ENCODE measurements at places on chromosomes 3 and 15. TPM values are rescaled to one million over a fixed set of nuclear protein-coding genes. Genes with fewer than 3 reads are reported as not detected.

GRCh38 chr3:126450219-126450618 lies 25.5 kb downstream of the ZXDC start:
- peaks cover 4% of the 10 kb centered on the region for H3K36me3 ChIP-seq
- H3K27me3 ChIP-seq: no peaks in the 10 kb centered on the region
- peak overlapping the region; percentile 51 for H3K27ac ChIP-seq
- H3K4me3 ChIP-seq: no peak overlapping the region
- peaks cover 55% of the 10 kb centered on the region for H3K4me1 ChIP-seq
- peak; percentile 30 for DNase-seq

GRCh38 chr15:84151205-84151931 lies 84.2 kb upstream of the GOLGA6L4 start:
- no peaks in the 10 kb centered on the region for H3K4me1 ChIP-seq
- DNase-seq: no peak
- no peaks in the 10 kb centered on the region for H3K36me3 ChIP-seq
- no peak overlapping the region for H3K27ac ChIP-seq

- no peak overlapping the region for H3K4me3 ChIP-seq
- no peak overlapping the region for H3K27ac ChIP-seq
- DNase-seq: no peak
- H3K27me3 ChIP-seq: no peaks in the 10 kb centered on the region
Observed at GRCh38 chr15:70679919-70680231, 83.5 kb downstream of the UACA start.

- no peaks in the 10 kb centered on the region for H3K36me3 ChIP-seq
- H3K4me1 ChIP-seq: peaks cover 3% of the 10 kb centered on the region
- DNase-seq: no peak
Observed at GRCh38 chr3:188700501-188700900, 471.3 kb upstream of the TPRG1 start.

DNA sequence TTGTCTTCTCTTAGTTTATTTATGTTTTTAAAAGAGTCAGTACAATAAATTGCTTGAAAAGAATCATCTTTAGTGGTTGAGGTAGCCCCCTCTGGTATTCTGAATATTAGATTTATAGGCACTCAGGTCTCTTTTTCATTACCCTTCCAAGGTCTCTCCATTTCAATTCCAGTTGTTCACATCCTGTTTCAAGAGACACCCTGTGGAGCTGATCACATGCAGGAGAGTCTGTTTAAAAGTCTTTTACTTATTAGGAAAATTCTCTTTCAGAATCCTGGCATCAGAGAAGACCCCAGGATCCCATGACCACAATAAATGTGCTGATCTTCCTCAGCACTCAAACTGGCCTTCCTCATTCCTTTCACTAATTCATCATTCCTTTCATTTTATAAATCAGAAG lies 195.7 kb downstream of the ZIC4 start:
- no peaks in the 10 kb centered on the region for H3K27me3 ChIP-seq
- no peak overlapping the region for H3K27ac ChIP-seq
- DNase-seq: no peak
- H3K4me3 ChIP-seq: no peak overlapping the region

The SPRED1 gene
- 1.2 TPM for polyA plus RNA-seq

The PLXNA1 gene
- 0.92 TPM for polyA plus RNA-seq

The DUOXA2 gene
- not detected for polyA plus RNA-seq

- H3K4me1 ChIP-seq: no peaks in the 10 kb centered on the region
- no peak overlapping the region for H3K4me3 ChIP-seq
- DNase-seq: no peak
- H3K36me3 ChIP-seq: no peaks in the 10 kb centered on the region
Observed at GRCh38 chr3:184085389-184085852, 11.4 kb upstream of the HTR3E start.

The PTH1R gene
- 19.8 TPM for polyA plus RNA-seq

The EBLN2 gene
- polyA plus RNA-seq: 1.7 TPM

GRCh38 chr15:38075466-38075865 lies 141.0 kb downstream of the TMCO5A start:
- H3K27ac ChIP-seq: no peak overlapping the region
- H3K4me3 ChIP-seq: no peak overlapping the region
- no peaks in the 10 kb centered on the region for H3K27me3 ChIP-seq
- no peaks in the 10 kb centered on the region for H3K36me3 ChIP-seq
- DNase-seq: no peak

- no peak overlapping the region for H3K4me3 ChIP-seq
- no peaks in the 10 kb centered on the region for H3K36me3 ChIP-seq
Observed at GRCh38 chr3:29514912-29515311, 234.0 kb downstream of the RBMS3 start.

- no peak overlapping the region for H3K4me3 ChIP-seq
- H3K27me3 ChIP-seq: no peaks in the 10 kb centered on the region
- peaks cover 33% of the 10 kb centered on the region for H3K36me3 ChIP-seq
- no peak for DNase-seq
- H3K27ac ChIP-seq: no peak overlapping the region
- H3K4me1 ChIP-seq: peaks cover 6% of the 10 kb centered on the region
Observed at GRCh38 chr15:75508840-75509532, 57.5 kb upstream of the SIN3A start.

GRCh38 chr3:166405465-166405864 lies 568.2 kb upstream of the BCHE start:
- DNase-seq: no peak
- H3K27ac ChIP-seq: no peak overlapping the region
- no peaks in the 10 kb centered on the region for H3K4me1 ChIP-seq
- H3K4me3 ChIP-seq: no peak overlapping the region
- H3K36me3 ChIP-seq: no peaks in the 10 kb centered on the region

GRCh38 chr3:129180461-129180860 lies 3.2 kb downstream of the CNBP start:
- no peak for DNase-seq
- peaks cover 57% of the 10 kb centered on the region for H3K4me1 ChIP-seq
- H3K27ac ChIP-seq: peak overlapping the region; percentile 0
- peaks cover 13% of the 10 kb centered on the region for H3K36me3 ChIP-seq
- peak overlapping the region; percentile 22 for H3K4me3 ChIP-seq
- no peaks in the 10 kb centered on the region for H3K27me3 ChIP-seq

The LMAN1L gene
- not detected for polyA plus RNA-seq

- no peaks in the 10 kb centered on the region for H3K27me3 ChIP-seq
- no peaks in the 10 kb centered on the region for H3K4me1 ChIP-seq
- no peak overlapping the region for H3K4me3 ChIP-seq
- DNase-seq: no peak
- no peaks in the 10 kb centered on the region for H3K36me3 ChIP-seq
- no peak overlapping the region for H3K27ac ChIP-seq
Observed at GRCh38 chr15:28899061-28899738, 13.4 kb downstream of the APBA2 start.

The WDR93 gene
- 0.08 TPM for polyA plus RNA-seq

The GRM2 gene
- 0.02 TPM for polyA plus RNA-seq

GRCh38 chr15:69766156-69766555 lies 313.5 kb downstream of the RPLP1 start:
- no peaks in the 10 kb centered on the region for H3K4me1 ChIP-seq
- DNase-seq: no peak
- no peak overlapping the region for H3K27ac ChIP-seq
- no peaks in the 10 kb centered on the region for H3K36me3 ChIP-seq

DNA sequence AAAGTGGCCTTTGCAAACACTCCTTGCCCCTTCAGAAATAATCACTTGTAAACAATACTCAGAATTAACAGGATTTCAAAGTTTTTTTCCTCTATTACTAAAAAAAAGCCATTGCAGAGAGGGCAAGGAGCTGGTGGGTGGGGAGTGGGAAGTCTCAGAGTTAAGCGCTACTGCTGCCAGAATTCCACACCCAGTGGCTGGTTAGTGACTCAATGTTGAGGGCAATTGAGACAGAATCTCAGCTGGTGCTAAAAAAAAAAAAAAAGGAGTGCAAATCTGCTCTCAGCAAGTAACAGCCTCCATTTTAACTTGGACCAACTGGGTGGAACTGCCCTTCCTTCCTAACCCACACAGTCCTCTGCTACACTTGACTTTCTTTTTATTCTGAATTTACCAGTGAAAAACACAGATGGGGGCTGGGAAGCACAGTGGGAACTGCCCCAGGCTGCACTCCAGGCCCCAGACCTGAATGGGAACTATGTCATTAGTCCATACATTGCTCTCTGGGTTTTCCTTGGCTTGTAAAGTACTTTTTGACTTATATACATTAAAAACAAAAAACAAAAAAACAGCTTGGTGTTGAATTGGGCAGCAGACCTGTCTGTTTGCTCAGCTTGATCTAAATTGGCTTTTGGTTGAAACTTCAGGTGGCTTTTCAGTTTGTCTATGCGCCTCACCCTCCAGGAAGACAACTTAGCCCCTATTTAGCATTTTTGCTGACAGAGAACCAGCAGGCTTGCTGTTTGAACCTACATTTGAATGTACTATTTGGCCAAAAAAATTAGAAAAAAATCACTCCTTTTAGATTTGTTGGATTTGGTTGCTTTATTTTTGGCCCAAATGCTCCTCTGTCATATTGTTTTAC lies 357.8 kb upstream of the TBL1XR1 start:
- no peak overlapping the region for H3K27ac ChIP-seq
- H3K27me3 ChIP-seq: no peaks in the 10 kb centered on the region
- no peaks in the 10 kb centered on the region for H3K4me1 ChIP-seq
- no peak for DNase-seq
- H3K36me3 ChIP-seq: no peaks in the 10 kb centered on the region

GRCh38 chr3:38117748-38118420 lies 19.0 kb downstream of the ACAA1 start:
- H3K27ac ChIP-seq: peak overlapping the region; percentile 34
- H3K4me3 ChIP-seq: no peak overlapping the region
- peaks cover 25% of the 10 kb centered on the region for H3K4me1 ChIP-seq
- no peaks in the 10 kb centered on the region for H3K27me3 ChIP-seq
- DNase-seq: peak; percentile 79

The SNRPN gene
- polyA plus RNA-seq: 29.9 TPM

GRCh38 chr3:129662191-129662608 lies 55.7 kb upstream of the PLXND1 start:
- DNase-seq: no peak
- peaks cover 17% of the 10 kb centered on the region for H3K4me1 ChIP-seq
- no peak overlapping the region for H3K4me3 ChIP-seq
- H3K27me3 ChIP-seq: no peaks in the 10 kb centered on the region
- peak overlapping the region; percentile 58 for H3K27ac ChIP-seq
- H3K36me3 ChIP-seq: no peaks in the 10 kb centered on the region

GRCh38 chr15:29095746-29096145 lies 173.9 kb downstream of the NSMCE3 start:
- DNase-seq: no peak
- H3K27ac ChIP-seq: no peak overlapping the region
- H3K27me3 ChIP-seq: no peaks in the 10 kb centered on the region
- H3K4me3 ChIP-seq: no peak overlapping the region
- no peaks in the 10 kb centered on the region for H3K36me3 ChIP-seq

DNA sequence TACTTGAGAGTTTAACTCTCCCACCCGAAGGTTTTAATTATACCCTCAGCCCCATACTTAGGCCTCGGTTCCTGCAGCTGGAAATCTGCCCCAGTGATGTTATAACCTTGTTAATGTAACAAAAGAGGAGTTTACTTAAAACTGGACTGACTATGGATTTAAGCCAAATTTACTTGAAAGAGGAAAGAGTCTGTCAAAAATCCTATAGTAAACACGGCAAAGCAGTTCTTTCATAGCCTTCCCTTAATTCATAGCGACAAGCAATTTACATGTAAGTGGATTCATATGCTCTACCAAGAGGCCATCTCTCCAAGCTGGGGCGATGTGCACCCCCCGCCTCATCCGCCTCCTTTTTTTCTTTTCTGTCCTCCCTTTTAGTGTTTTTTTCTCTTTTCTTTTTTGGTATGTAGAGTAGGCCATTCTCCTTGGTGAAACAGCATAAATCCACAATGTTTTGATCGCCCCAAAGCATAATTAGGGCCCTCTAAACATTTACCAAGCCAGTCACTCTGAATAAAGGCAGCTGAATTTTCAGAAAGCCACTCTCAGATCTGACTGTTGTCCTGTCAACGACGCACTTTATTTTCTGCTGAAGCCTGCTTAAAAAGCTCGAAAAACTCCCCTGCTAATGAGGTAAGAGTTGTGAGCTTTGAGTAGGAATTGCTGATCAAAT lies 373.1 kb upstream of the WNT5A start:
- H3K27me3 ChIP-seq: no peaks in the 10 kb centered on the region
- DNase-seq: no peak
- H3K4me1 ChIP-seq: no peaks in the 10 kb centered on the region
- H3K27ac ChIP-seq: no peak overlapping the region
- H3K4me3 ChIP-seq: no peak overlapping the region
- H3K36me3 ChIP-seq: no peaks in the 10 kb centered on the region

The FAM43A gene
- polyA plus RNA-seq: 4.9 TPM

The TMEM207 gene
- polyA plus RNA-seq: not detected

The UACA gene
- polyA plus RNA-seq: 12.5 TPM

DNA sequence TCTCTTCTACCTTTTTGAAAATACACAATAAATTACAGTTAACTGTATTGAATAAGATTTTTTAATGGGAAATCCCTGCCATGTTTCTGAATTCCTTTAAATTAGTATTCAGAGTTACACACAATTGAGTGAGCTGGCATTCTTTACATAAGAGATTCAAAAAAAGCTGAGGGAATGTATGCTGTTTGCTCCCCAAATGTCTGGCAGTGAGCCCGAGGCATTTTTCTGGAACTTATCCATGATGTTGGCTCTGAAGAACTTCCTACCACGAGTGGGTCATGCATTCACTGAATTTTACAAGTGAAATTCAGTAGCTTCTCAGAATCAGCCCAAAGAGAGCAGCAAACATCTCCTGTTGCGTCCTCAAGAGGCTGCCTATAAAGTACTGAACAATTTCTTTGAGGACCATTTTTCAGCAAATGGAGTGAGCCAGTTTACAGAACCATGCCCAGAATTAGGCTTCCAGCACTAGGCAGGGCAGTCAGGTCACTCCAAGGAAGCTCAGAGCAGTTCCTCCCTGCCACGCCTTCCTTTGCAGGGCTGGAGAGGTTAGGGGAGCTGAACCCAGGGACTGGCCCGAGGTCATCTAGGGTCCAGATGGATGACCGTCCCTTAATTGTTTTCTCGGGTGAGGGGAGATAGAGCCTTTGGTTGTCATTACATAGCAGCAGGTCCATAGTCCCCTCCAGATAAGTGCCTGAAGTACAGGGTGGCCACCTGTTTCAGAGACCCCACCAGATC lies 21.2 kb downstream of the GABRA5 start:
- H3K27me3 ChIP-seq: peaks cover 2% of the 10 kb centered on the region
- H3K27ac ChIP-seq: no peak overlapping the region
- no peak overlapping the region for H3K4me3 ChIP-seq
- DNase-seq: no peak

The RTP3 gene
- polyA plus RNA-seq: 61.7 TPM

DNA sequence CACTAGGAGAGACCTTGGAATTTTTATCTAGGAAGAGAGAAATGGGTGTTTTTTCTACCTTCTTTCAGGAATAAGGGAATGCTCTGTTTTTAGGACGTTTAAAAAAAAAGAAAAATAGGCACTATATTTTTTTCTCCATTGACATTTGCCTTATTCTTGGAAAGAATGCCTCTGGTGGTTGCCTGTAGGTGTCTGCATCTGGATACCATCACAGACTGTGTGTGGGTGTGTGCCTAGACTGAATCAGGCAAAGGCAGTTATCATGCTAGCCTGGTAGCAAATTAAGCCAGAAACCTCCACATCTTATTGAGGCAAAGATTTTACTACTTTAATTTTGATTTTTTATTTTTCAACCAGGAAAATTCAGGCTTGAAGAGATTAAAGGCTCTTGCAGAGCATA lies 513.6 kb upstream of the KCNMB2 start:
- no peaks in the 10 kb centered on the region for H3K27me3 ChIP-seq
- no peak for DNase-seq
- no peak overlapping the region for H3K27ac ChIP-seq
- no peak overlapping the region for H3K4me3 ChIP-seq

- no peaks in the 10 kb centered on the region for H3K36me3 ChIP-seq
- peak within 1 kb of the TSS; percentile 100 for H3K27ac ChIP-seq
- peak; percentile 64 for DNase-seq
- H3K27me3 ChIP-seq: no peaks in the 10 kb centered on the region
- peak within 1 kb of the TSS; percentile 87 for H3K4me3 ChIP-seq
Observed at GRCh38 chr3:24494618-24495325, at the start of gene THRB. TSS of gene THRB (minus strand) at chr3:24494850.

All from liver (tissue), 10 donors.